ENCODE measurements at places on chromosomes 7 and 10. TPM values are rescaled to one million over a fixed set of nuclear protein-coding genes. Genes with fewer than 3 reads are reported as not detected.

DNA sequence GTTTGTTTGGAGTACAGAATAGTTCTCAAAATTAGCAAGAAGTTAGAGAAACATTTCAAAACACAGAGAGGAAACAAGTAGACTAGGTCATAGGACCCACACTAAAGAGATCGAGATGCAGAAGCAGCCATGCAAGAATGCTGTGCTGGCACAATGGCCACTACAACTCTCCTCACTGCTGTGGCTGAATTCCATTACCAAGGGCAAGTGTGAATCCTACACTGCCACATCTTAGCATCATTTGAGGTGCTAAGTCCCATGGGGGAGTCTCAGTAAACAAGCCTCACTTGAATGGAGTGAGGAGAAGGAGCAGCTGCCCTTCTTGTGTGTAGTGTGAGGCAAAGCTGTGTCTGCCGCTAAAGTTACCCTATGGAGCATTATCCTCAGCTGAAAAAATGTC is 56.7 kb downstream of the PCLO start:
- DNase-seq, result no peak

DNA sequence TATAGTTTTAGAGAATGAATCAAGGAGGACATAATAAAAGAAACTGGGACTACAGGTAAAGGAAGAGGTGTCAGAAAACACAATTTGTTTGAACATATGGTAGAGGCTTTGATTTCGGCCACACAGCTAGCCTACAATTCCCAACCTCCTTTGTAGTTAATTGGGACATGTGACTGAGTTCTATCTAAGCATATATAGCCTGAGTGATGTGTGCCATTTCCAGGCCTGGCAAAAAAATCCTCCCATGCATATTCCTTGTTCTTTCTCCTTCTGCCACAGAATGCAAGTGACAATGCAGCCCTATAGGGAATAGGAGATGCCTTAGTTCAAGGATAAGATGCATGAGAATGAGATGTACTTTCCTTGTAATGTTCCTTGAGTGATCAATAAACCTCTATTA is 590.7 kb upstream of the STEAP1 start:
- no peak for DNase-seq

DNA sequence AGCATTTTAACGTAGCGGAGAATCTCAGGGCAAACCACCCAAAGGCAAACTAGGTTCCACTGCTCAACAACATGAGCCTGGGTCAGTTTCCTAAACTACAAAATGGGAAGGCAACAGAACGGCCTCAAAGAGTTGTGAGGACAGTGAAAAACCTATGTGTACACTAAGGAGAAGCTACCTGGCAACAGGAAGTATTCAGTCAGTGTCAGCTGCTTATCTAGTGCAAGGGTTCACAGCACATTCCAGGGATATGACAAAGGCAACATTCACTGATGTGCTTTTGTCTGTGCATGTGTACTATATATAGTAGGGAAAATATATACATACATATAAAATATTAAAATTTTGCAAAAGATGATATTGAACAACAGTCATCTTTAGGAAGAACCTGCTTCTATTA is 17.2 kb downstream of the NUDCD3 start:
- peak; percentile 33 for DNase-seq

GRCh38 chr10:48419714-48420113 is 113.2 kb downstream of the MAPK8 start:
- DNase-seq, result no peak

DNA sequence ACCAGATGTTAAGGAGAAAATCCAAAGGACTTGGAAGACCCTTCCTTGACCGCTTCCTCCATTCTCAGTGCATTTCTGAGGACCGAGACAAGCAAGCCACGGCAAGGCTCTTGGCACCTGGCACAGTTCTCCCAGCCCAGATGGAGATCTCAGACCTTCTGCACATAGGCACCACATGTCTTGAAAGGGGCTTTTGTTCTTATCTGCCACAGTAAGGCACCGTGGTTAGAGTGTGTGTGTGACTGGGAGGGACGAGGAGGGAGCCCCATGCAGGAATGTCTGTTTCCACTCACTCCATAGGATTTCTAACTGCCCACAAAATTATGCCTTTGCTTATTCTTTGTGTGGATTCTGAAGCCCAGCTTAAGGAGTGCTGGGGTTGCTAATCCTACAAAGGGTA is 10.3 kb upstream of the WDR86 start:
- no peak for DNase-seq

GRCh38 chr10:104589431-104589830 is 51.7 kb upstream of the SORCS3 start:
- DNase-seq, result no peak

DNA sequence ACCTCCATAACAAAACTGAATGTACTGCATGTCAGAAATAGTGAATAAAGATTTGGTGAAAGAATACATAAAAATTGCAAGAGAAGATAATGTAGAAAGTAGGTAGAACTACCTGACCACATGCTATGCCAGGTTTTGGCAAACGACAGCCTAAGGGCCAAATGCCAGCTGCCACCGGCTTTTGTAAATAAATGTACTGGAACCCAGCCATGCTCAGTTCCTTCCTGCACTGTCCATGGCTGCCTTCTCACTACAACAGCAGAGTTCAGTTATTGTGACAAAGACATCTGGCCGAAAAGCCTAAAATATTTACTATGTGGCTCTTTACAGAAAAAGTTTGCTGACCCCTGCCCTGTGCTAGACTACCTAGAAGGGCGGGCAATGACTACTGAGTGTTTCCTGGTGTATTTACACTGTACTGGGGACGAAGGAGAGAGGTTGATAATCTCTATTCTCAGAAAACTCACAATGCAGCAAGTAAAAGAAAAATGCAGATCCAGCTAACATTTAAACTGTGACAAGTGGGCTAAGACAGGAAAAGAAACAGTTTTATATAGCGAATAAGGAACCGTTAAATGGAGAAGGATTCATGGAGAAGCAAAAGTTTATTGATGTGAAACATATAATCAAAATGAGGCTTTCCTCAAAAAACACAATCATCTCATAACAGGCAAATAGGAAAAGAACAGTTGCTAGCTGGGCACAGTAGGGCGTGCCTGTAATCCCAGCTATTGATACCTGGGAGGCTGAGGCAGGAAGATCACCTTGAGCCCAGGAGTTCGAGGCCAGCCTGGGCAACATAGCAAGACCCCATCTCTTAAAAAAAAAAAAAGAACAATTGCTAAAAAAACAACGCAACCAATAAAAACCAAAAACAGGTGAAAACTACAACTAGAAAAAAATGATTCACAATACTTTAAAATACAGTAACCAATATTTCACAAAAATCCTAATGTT is 13.7 kb downstream of the KIN start:
- no peak for DNase-seq

Gene MINDY4
- total RNA-seq, result 11.0 TPM

Gene AGFG2
- total RNA-seq, result 19.0 TPM

Data from fibroblast of villous mesenchyme (primary cell).